ENCODE measurements at places on chromosomes 13 and 19.

DNA sequence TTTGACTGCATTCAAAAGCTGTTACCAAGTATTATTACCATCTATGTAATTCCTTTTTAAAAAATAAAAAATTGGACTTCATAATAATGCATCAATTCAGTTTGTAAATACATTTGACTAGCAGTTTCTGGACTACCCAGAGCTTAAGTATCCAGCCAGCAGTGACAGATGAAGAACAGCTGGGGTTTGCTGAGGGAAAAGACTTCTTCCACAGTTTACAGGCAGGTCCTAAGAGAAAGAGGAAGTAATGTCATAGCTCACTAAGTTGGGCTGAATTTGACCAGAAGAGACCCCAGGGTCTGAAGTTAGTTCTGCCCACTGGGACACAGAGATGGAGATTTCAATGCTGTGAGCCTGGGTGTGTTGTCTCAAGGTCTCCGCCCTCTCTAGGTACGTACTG is 96.4 kb downstream of the MBNL2 start:
- DNase-seq = no peak

DNA sequence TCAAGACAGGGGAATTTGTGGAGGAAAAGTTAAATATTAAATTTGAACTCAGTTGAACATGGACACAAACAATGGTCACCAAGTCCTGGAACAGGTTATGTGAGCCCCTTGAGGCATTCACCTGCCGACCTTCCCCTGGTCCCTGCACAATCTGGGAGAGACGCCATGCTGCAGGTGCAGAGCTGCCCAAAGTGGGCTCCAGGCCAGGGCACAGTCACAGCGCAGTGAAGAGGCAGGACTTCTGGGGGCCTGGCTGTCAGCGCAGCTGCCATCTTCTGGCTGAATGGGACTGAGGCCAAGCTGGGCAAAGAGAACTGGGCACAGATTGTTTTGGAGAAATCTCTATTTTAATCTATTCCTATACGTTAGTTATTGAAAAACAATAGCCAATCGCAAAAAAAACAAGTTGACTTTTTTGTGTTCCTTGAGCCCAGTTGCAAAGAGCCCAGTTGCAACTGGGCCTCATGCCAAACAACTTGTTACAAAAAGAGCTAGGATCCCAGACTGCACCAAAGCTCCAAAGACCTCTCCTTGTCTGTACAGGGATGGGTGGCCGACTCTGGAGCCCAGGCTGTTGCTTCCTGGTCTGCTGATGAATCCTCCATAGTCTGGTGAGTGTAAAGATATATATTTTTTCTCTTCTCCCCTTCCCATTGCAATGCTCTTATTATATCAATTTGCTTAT is 1.2 kb upstream of the ZNF626 start:
- no peak for DNase-seq

GRCh38 chr19:4930664-4931063 is 21.4 kb downstream of the UHRF1 start:
- no peak for DNase-seq

- no peak for DNase-seq
These were observed 98.4 kb downstream of the ZIC5 start for GRCh38 chr13:99873141-99873540.

- no peak for DNase-seq
These were observed 40.8 kb downstream of the KCTD12 start for GRCh38 chr13:76845367-76845766.

GRCh38 chr13:112145551-112146360 is 78.8 kb downstream of the SOX1 start:
- no peak for DNase-seq

DNA sequence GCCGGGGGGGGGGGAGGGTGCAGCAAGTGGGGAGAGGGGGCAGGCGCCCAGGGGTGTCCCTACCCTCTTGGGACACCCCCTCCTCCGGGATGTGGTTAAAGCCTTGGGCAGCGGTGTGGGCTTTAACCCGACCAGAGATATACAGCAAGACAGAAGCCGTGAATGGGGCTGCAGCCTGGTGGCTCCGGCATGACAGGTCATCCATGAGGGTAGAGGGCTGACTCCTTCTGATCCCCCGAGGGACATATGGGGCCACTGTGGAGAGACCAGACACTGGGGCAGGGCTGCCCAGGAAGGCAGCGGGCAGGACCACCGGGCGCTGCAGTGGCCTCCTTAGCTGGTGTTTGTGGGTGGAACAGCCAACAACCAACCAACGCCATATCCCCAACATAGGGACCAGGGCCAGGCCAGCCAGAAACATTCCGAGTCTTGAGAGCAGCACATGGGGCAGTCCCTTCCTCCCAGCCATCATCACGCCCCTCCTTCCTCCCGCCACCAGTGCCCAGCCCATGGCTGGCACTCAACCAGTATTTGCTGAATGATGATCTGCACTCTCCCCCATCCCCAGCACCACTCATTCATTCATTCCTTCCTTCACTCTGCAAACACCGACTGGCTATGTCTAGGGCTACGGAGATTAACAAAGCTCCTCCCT is 18.2 kb downstream of the ELAVL1 start:
- DNase-seq = no peak

DNA sequence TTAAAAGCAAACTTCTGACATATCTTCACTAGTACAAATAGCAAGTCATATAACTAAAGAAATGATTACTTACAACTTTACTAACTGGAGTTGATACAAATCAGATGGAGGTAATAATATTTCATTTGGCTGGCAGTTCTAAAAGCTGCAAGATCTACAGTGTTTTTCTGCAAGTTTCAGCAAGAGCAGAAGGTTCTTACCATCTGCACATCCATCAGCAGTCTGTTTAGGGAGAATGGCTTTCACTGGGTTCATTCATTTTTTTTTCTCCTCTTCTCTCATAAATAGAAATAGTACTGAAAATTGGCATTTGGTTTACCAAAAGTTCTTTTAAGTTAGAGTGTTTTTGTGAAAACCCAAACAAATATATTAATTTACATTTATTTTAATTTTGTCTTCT is 3.1 kb upstream of the SHISA2 start:
- no peak for DNase-seq

- DNase-seq = peak; percentile 9
These were observed 35.6 kb upstream of the SPATA13 start for GRCh38 chr13:24124789-24125476.

DNA sequence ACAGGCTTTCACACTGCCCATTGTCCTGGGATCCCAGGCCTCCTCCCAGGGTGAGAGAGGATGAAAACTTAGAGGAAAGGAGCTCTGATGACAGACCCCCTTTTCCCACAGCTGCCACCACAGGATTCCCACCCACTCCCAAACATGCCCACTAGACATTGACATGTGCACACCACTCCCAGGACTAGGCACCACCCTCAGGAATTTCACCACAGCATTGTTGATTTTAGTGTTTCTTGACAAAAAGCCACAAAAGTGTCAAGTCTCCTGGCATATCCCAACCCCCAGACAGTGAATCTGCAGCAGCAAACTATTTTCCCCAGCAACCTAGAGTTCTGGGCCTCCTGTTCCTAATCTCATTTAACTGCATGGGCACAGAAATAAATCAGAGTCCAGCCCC is 10.1 kb downstream of the ZNF714 start:
- no peak for DNase-seq

DNA sequence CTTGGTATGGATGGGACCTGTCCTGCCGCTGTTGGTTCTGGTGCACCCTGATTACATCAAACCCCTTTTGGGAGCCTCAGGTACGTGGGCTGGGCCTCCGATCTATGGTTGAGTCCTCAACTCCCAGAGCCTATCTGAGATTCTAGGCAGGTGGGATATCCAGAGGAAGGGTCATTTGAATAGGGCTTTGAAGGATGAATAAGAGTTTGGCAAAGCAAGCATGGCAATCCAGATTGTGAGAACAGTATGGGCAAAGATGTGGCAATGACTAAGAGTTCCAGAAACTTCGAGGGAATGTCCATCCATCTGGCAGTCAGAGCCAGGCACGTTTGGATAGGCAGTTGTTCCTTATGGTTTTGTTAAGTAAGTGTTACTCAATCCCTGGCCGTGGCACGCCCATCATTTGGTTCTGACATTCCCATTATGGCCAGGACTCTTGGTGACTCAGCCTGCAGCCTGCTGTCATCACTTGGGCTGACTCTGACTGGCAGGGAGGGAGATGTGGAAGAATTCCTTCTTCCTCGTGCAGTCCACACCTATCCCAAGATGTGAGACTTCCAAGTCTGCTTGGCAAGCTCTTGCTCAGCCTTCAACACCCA is 21.5 kb downstream of the CYP4F22 start:
- no peak for DNase-seq

- DNase-seq = no peak
These were observed 2.8 kb downstream of the ZNF20 start for GRCh38 chr19:12137221-12137940.

Data from heart right ventricle (tissue), 16 donors.